ENCODE measurements at places on chromosomes 5 and 9.

GRCh38 chr9:128420651-128421481 lies at the start of gene CERCAM:
Gene CERCAM, plus strand, starts transcription at chr9:128420857. Its CDS starts 21 bp downstream, at chr9:128420878.
- peak; percentile 92 for DNase-seq

GRCh38 chr5:61754792-61755191 lies 422.7 kb downstream of the ZSWIM6 start:
- no peak for DNase-seq

GRCh38 chr9:100063185-100063584 lies 35.6 kb downstream of the ERP44 start:
- no peak for DNase-seq

- DNase-seq, result no peak
Observed at GRCh38 chr9:110141227-110141793, 66.6 kb downstream of the C9orf152 start.

DNA sequence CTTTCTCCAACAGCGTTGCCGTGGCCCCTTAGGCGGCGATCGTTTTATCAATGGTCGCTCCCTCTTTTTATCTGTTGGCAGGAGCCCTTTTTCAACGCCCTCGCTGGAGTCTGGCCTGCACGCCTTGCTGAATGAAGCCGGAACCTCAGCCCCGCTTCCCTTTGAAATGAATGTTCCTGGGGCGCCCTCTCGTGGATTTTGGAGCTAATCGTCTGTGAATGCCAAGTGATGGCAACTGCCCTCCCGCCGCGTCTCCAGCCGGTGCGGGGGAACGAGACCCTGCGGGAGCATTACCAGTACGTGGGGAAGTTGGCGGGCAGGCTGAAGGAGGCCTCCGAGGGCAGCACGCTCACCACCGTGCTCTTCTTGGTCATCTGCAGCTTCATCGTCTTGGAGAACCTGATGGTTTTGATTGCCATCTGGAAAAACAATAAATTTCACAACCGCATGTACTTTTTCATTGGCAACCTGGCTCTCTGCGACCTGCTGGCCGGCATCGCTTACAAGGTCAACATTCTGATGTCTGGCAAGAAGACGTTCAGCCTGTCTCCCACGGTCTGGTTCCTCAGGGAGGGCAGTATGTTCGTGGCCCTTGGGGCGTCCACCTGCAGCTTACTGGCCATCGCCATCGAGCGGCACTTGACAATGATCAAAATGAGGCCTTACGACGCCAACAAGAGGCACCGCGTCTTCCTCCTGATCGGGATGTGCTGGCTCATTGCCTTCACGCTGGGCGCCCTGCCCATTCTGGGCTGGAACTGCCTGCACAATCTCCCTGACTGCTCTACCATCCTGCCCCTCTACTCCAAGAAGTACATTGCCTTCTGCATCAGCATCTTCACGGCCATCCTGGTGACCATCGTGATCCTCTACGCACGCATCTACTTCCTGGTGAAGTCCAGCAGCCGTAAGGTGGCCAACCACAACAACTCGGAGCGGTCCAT lies 10.0 kb downstream of the S1PR3 start:
- DNase-seq, result peak; percentile 78

GRCh38 chr9:79176014-79176697 lies 395.6 kb upstream of the TLE4 start:
- no peak for DNase-seq

- no peak for DNase-seq
Observed at GRCh38 chr5:163548649-163549048, 43.2 kb downstream of the MAT2B start.

DNA sequence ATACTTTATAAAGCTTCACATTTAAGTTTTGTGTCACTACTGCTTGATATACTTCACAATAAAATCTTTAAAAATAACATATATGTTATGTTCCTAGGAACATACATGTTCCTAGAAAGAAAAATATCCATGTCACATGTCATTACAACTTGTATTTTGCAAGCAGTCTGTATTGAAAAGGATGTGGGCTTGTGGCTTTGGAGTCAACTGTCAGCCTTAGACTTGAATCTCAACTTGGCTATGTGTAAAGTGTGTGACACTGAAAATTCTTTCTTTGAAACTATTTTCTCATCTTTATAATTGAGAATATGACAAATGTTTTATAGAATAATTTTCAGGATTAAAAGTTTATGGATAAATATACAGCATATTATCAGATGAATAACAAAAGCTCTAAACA lies 273.1 kb downstream of the KIAA0825 start:
- no peak for DNase-seq

- no peak for DNase-seq
Observed at GRCh38 chr9:129586685-129587084, 34.2 kb downstream of the C9orf50 start.

- no peak for DNase-seq
Observed at GRCh38 chr5:167835146-167835545, 456.3 kb upstream of the WWC1 start.

GRCh38 chr5:57184322-57184721 lies 10.5 kb downstream of the GPBP1 start:
- no peak for DNase-seq

Measured in GM13977 (cell line).